Cardiac muscle cell (in vitro differentiated cells and primary cell): ENCODE measurements at places on chromosomes 11 and 22. TPM values are rescaled to one million over a fixed set of nuclear protein-coding genes. Genes with fewer than 3 reads are reported as not detected.

The PHLDB1 gene
- total RNA-seq: 95.7 and 126 TPM in 2 replicates

The ACRV1 gene
- total RNA-seq: not detected in 2 replicates

The KRTAP5-2 gene
- total RNA-seq: not detected in 2 replicates

The SERPING1 gene
- total RNA-seq: 42.8 and 51.9 TPM in 2 replicates

The SCGB1D2 gene
- total RNA-seq: not detected in 2 replicates

The KCTD14 gene
- 0.45 and 0.81 TPM in 2 replicates for total RNA-seq

The ACR gene
- 0.07 and 0.77 TPM in 2 replicates for total RNA-seq

The SYT8 gene
- not detected in 2 replicates for total RNA-seq

The MMP13 gene
- not detected in 2 replicates for total RNA-seq

The SGSM1 gene
- 0.25 and 0.39 TPM in 2 replicates for total RNA-seq

The MEN1 gene
- 26.7 and 27.7 TPM in 2 replicates for total RNA-seq

The OLFML1 gene
- 0.35 and 0.39 TPM in 2 replicates for total RNA-seq

The SLC22A9 gene
- 0.18 TPM in 1 of 2 replicates, not detected in the other for total RNA-seq

The TIMM10 gene
- 32.6 and 45.1 TPM in 2 replicates for total RNA-seq

The CCDC116 gene
- total RNA-seq: 0.57 and 0.70 TPM in 2 replicates

The OR8A1 gene
- total RNA-seq: not detected in 2 replicates

The ADAMTS15 gene
- total RNA-seq: 12.9 and 13.0 TPM in 2 replicates

The SAA2 gene
- total RNA-seq: 0.14 TPM in 1 of 2 replicates, not detected in the other

The OR10A6 gene
- total RNA-seq: not detected in 2 replicates

The APOL1 gene
- 0.11 TPM in 1 of 2 replicates, not detected in the other for total RNA-seq

The OR5P2 gene
- total RNA-seq: not detected in 2 replicates

The LGALS12 gene
- total RNA-seq: not detected in 2 replicates

The VPS11 gene
- 22.1 and 34.1 TPM in 2 replicates for total RNA-seq

The ZP1 gene
- not detected in 2 replicates for total RNA-seq

The PTPRCAP gene
- total RNA-seq: 4.1 and 6.1 TPM in 2 replicates

The TTC36 gene
- 8.2 and 11.3 TPM in 2 replicates for total RNA-seq

The CASP12 gene
- not detected in 2 replicates for total RNA-seq

The OR8D1 gene
- total RNA-seq: not detected in 2 replicates

The RFPL3 gene
- not detected in 2 replicates for total RNA-seq

The NXPE2 gene
- 0.18 and 0.48 TPM in 2 replicates for total RNA-seq

The MUC5B gene
- total RNA-seq: not detected in 2 replicates

The KCNJ5 gene
- total RNA-seq: 67.5 and 71.8 TPM in 2 replicates

The KRTAP5-9 gene
- 0.39 TPM in 1 of 2 replicates, not detected in the other for total RNA-seq

The VSIG2 gene
- not detected in 2 replicates for total RNA-seq

The OPCML gene
- 0.51 and 0.85 TPM in 2 replicates for total RNA-seq

The C1QTNF5 gene
- 3.4 and 8.0 TPM in 2 replicates for total RNA-seq

The THAP12 gene
- total RNA-seq: 25.9 and 27.5 TPM in 2 replicates

The MRGPRF gene
- 11.2 and 13.8 TPM in 2 replicates for total RNA-seq

The ABCG4 gene
- total RNA-seq: 1.9 and 3.2 TPM in 2 replicates

The PTGDR2 gene
- total RNA-seq: 0.04 and 0.09 TPM in 2 replicates

The LRRC4C gene
- 0.77 and 2.2 TPM in 2 replicates for total RNA-seq

The DDX6 gene
- total RNA-seq: 98.2 and 113 TPM in 2 replicates

The MS4A3 gene
- total RNA-seq: not detected in 2 replicates

The CHRM1 gene
- total RNA-seq: 1.3 and 1.4 TPM in 2 replicates

The CCDC86 gene
- 16.5 and 18.1 TPM in 2 replicates for total RNA-seq

The ASCL2 gene
- 0.39 TPM in 1 of 2 replicates, not detected in the other for total RNA-seq

The FAM227A gene
- 4.5 and 5.7 TPM in 2 replicates for total RNA-seq

The DEFB131B gene
- total RNA-seq: not detected in 2 replicates

The LSP1 gene
- total RNA-seq: not detected in 2 replicates

The ME3 gene
- total RNA-seq: 5.4 and 17.2 TPM in 2 replicates

The TSPAN32 gene
- total RNA-seq: 22.0 and 22.4 TPM in 2 replicates

The HBG1 gene
- total RNA-seq: not detected in 2 replicates

The GLB1L2 gene
- total RNA-seq: 2.0 and 3.8 TPM in 2 replicates

The LRRN4CL gene
- total RNA-seq: 0.81 and 1.9 TPM in 2 replicates

The EXPH5 gene
- total RNA-seq: 5.6 and 7.7 TPM in 2 replicates

The CHRNA10 gene
- total RNA-seq: 1.1 and 1.4 TPM in 2 replicates

The DNAJB13 gene
- 0.24 and 0.28 TPM in 2 replicates for total RNA-seq

The POTEH gene
- not detected in 2 replicates for total RNA-seq
